ENCODE measurements at places on chromosomes 11 and 22. TPM values are rescaled to one million over a fixed set of nuclear protein-coding genes. Genes with fewer than 3 reads are reported as not detected.

GRCh38 chr22:49789289-49790141 lies 38.2 kb downstream of the BRD1 start:
- H3K27me3 ChIP-seq = no peaks in the 10 kb centered on the region
- no peak overlapping the region for H3K4me3 ChIP-seq
- no peaks in the 10 kb centered on the region for H3K4me1 ChIP-seq
- H3K36me3 ChIP-seq = peaks cover under 1% of the 10 kb centered on the region
- H3K27ac ChIP-seq = no peak overlapping the region
- no peak for DNase-seq

DNA sequence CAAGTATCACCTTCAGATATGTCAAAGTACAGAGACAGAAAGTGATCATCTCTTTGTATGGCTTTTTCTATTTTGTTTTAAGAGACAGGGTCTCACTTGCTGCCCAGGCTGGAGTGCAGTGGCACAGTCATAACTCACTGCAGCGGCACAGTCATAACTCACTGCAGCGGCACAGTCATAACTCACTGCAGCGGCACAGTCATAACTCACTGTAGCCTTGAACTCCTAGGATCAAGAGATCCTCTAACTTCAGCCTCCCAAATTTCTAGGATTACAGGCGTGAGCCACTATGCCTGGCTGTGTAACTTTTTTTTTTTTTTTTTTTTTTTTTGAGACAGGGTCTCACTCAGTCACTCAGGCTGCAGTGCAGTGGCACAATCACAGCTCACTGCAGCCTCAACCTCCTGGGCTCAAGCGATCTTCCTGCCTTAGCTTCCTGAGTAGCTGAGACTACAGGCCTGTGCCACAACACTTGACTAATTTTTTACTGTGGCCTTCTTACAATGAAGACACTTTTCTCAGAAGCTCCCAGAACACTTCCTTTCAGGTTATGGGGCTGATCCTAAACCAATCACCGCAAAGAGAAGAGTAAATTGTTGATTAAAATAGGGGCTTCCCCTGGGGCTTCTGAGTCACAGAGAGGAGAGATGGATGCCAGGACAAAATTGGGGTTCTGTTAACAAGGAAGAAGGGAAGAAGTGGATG lies 9.0 kb upstream of the HIKESHI start:
- H3K4me3 ChIP-seq = no peak overlapping the region
- no peaks in the 10 kb centered on the region for H3K27me3 ChIP-seq
- no peaks in the 10 kb centered on the region for H3K36me3 ChIP-seq
- H3K4me1 ChIP-seq = no peaks in the 10 kb centered on the region
- no peak overlapping the region for H3K27ac ChIP-seq

DNA sequence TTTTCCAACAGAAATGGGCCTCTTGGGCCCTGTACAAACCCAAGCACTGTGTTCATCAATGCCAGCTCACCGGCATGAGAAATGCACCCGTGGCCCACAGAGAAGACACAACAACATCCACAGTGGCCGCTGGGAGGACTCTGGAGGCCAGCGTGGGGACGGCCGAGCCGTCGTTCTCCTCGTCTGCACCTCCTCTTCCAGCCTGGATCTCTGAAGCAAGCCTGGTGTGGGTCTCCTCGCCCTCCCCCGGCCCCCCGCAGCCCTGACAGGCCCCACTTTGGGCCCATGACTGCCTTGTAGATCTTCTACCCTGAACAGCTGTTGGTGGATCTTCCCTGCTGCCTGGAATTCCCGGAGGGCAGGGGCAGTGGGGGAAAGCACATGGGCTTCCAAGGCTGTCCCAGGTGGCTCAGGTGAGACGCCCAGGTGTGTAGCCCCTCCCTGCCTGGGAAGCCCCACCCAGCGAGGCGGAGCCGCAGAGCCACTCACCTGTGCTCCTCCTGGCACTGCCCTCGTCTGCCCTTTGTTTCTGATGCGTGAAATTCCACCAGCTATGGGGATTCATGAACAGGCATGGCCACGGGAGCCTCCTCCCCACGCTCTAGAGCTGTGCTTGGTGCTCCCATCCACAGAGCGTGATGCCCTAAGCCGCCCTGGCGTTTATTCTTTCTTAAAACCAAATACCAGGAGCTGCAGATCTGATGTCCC lies 225.9 kb downstream of the BRD1 start:
- DNase-seq = no peak
- H3K4me1 ChIP-seq = no peaks in the 10 kb centered on the region
- H3K27ac ChIP-seq = no peak overlapping the region
- H3K27me3 ChIP-seq = no peaks in the 10 kb centered on the region

DNA sequence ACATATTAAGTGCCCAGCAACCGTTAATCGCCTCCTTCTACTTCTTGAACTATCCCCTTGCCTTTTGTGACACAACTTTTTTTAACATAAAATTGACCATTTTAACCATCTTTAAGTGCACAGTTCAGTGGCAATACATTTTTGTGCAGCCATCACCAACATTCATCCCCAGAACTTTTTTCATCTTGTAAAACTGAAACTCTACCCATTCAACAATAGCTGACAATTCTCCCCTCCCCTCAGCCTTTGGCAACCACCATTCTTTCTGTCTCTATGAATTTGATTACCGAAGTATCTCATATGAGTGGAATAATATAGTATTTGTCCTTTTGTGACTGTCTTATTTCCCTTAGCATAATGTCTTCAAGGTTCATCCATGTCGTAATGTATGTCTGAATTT lies 66.0 kb downstream of the MICAL2 start:
- DNase-seq = no peak
- H3K36me3 ChIP-seq = no peaks in the 10 kb centered on the region
- no peak overlapping the region for H3K4me3 ChIP-seq
- H3K27ac ChIP-seq = peak overlapping the region; percentile 48
- peaks cover 53% of the 10 kb centered on the region for H3K4me1 ChIP-seq
- no peaks in the 10 kb centered on the region for H3K27me3 ChIP-seq

DNA sequence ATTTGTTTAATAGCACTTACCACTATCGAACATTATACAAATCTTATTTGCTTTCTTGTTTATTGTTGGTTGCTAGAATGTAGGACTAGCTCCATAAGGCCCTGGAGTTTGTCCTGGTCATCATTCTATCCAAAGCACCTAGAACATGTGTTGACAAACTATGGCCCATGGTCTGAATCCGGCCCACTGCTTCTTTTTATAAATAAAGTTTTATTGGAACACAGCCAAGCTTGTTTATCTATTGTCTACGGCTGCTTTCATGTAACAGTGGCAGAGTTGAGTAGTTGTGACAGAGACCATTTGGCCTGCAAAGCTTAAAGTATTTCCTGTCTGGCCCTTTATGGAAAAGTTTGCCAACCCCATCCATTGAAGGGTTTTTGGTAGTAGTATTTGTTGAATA lies 38.8 kb downstream of the ATXN10 start:
- DNase-seq = no peak
- H3K36me3 ChIP-seq = no peaks in the 10 kb centered on the region
- H3K4me3 ChIP-seq = no peak overlapping the region
- H3K27ac ChIP-seq = no peak overlapping the region
- peaks cover 8% of the 10 kb centered on the region for H3K4me1 ChIP-seq

GRCh38 chr22:28129319-28129962 lies 210.4 kb upstream of the PITPNB start:
- H3K36me3 ChIP-seq = no peaks in the 10 kb centered on the region
- no peak for DNase-seq
- no peak overlapping the region for H3K27ac ChIP-seq
- H3K4me3 ChIP-seq = no peak overlapping the region
- no peaks in the 10 kb centered on the region for H3K4me1 ChIP-seq
- no peaks in the 10 kb centered on the region for H3K27me3 ChIP-seq

- no peak overlapping the region for H3K4me3 ChIP-seq
- H3K27me3 ChIP-seq = no peaks in the 10 kb centered on the region
- no peaks in the 10 kb centered on the region for H3K36me3 ChIP-seq
- no peak overlapping the region for H3K27ac ChIP-seq
- DNase-seq = no peak
- peaks cover 5% of the 10 kb centered on the region for H3K4me1 ChIP-seq
Measured at GRCh38 chr11:61737131-61737530, 15.3 kb upstream of the MYRF start.

- H3K27me3 ChIP-seq = peaks cover 11% of the 10 kb centered on the region
- H3K4me3 ChIP-seq = no peak overlapping the region
- no peaks in the 10 kb centered on the region for H3K36me3 ChIP-seq
- no peak for DNase-seq
Measured at GRCh38 chr11:106131998-106132397, 54.5 kb downstream of the AASDHPPT start.

- no peak overlapping the region for H3K4me3 ChIP-seq
- H3K27me3 ChIP-seq = no peaks in the 10 kb centered on the region
- H3K4me1 ChIP-seq = no peaks in the 10 kb centered on the region
- H3K27ac ChIP-seq = no peak overlapping the region
Measured at GRCh38 chr22:44566911-44567310, 68.9 kb upstream of the RTL6 start.

DNA sequence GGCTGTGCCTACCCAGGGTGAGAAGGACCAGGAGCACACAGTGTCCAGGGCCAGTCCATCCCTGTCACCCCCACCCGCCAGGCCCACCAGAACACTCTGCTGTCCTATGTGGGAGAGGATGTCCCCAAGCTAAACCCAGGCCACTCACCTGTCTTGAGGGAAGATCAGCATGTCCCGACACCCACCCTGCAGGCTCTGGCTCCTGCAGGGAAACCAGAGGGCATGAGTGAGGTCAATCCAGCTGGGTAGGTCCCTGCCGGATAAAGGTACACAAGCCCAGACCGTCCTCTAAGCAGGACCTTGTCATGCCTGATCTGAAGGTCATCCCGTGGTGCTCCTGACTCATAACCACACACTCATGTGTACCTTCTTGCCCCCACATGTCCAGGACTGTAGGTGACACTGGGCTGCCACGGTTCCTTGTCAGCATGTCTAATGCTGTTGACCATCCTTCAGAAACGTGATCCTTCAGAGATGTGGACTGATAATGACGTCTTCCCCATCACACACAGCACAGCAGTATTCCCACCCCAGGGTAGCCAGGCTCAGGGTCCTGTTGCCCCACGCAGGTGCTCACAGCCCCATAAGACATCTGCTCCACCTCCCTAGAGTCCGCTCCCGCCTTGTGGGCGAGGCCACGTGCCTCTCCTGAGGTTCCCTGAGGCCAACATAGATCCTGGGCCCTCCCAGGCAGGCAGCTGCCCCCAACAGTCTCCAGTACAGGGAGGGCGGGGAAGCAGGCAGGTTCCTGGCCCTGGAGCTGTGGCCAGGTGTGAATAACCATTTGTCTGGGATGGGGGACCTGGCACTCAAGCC lies 6.1 kb downstream of the ARVCF start:
- H3K27ac ChIP-seq = no peak overlapping the region
- no peak overlapping the region for H3K4me3 ChIP-seq
- no peaks in the 10 kb centered on the region for H3K4me1 ChIP-seq
- no peaks in the 10 kb centered on the region for H3K27me3 ChIP-seq
- no peaks in the 10 kb centered on the region for H3K36me3 ChIP-seq

GRCh38 chr22:50207383-50208140 lies 6.8 kb downstream of the SELENOO start:
- no peak overlapping the region for H3K27ac ChIP-seq
- H3K4me3 ChIP-seq = no peak overlapping the region
- no peaks in the 10 kb centered on the region for H3K27me3 ChIP-seq
- H3K36me3 ChIP-seq = no peaks in the 10 kb centered on the region
- DNase-seq = no peak

DNA sequence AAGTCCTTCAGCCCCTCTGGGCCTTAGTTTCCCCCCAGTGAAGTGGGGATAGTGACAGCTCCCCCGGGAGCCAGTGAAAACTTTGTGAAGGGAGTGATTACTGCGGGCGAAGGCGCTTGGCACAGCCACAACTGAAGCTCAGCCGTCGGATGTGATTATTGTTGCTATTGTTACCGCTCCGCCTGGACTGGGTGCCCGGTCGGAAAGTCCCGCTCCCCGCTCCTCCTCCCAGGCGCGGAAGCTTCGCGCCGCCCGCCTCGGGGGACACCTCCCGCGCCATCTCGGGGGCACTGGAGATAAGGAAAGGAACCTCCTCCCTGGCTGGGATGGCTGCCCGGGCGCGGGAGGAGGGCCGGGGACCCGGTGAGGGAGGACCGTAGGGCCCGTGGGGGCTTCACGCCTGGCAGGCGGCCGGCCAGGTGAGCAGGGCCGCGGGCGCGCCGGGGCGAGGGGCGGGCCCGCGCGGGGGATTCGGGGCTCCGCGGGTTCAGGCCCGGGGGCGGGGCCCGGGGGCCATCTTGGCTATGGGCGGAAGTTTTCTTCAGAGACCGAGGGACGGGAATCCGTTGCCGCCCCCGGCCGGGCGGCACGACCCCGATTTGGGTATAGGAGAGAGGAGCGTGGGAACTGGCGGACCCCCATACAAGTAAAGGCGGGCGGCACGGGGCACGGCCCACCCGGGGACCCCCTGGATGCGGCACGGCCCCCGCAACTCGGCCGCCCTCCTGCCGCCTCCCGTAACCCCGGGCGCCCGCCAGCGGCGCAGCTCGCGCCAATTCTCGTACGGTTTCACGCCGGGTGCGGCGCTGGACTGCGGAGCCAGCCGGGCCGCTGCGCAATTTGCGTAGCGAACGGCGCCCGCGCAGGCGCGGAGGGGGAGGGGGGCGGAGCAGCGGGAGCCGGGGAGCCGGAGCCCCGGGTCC lies at the start of gene GPR137:
TSS of gene GPR137 (plus strand) at position 887 of the 923 bp plus-strand sequence. CDS start 677 bp downstream, outside the sequence.
- DNase-seq = no peak
- no peaks in the 10 kb centered on the region for H3K36me3 ChIP-seq
- peak within 1 kb of the TSS; percentile 83 for H3K27ac ChIP-seq
- H3K27me3 ChIP-seq = no peaks in the 10 kb centered on the region

DNA sequence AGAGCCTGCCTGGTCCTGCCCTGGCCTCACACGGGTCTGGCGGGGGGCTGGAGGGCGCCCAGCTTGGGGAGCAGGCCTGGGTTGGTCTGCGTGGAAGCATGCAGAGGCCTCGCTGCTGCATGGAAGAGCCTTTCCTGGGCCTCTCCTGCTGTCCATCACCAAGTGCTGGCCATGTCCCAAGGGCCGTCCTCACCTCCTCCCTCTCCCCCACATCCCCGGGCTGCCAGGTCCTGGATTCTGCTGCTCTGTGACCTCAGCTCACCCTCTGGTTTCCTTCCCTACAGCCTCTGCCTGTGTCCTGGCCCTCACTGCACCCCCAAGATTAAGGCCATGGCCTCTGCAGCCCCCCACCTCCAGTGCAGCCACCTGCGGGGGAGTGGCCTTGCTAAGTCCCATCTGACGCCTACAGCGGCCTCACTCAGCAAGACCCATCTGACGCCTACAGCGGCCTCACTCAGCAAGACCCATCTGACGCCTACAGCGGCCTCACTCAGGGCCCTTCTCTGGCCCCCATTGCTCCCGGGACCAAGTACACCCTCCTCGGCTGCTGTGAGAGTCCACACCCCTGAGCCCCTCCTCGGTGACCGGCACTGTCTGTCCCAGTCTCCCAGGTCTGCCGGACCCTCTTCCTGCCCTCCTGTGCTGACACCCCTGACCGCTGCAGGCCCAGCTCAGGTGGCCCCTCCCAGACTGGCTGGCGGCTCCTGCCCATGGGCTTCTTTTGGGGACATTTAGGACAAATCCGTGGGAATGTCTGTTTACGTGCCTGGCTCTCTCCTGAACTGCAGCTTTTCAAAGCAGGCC lies 119.5 kb upstream of the B3GAT1 start:
- H3K27ac ChIP-seq = no peak overlapping the region
- no peak for DNase-seq
- H3K4me1 ChIP-seq = no peaks in the 10 kb centered on the region
- H3K36me3 ChIP-seq = no peaks in the 10 kb centered on the region
- H3K4me3 ChIP-seq = no peak overlapping the region

- H3K36me3 ChIP-seq = no peaks in the 10 kb centered on the region
- no peak overlapping the region for H3K27ac ChIP-seq
- no peak for DNase-seq
- no peak overlapping the region for H3K4me3 ChIP-seq
- H3K27me3 ChIP-seq = no peaks in the 10 kb centered on the region
Measured at GRCh38 chr11:44964526-44965209, 14.0 kb upstream of the TP53I11 start.

CECR2 gene
- total RNA-seq = 3.6 TPM

SCN4B gene
- 0.33 TPM for total RNA-seq

GCAT gene
- 11.2 TPM for total RNA-seq

ELP4 gene
- 17.2 TPM for total RNA-seq

MUC2 gene
- total RNA-seq = 0.08 TPM

SNX32 gene
- not detected for total RNA-seq

SHANK3 gene
- 7.6 TPM for total RNA-seq
